ENCODE measurements at places on chromosomes 7 and 10. TPM values are rescaled to one million over a fixed set of nuclear protein-coding genes. Genes with fewer than 3 reads are reported as not detected.

NUDCD3 gene
- total RNA-seq = 114 TPM

- no peak for DNase-seq
These were observed 28.0 kb upstream of the CPN1 start for GRCh38 chr10:100109670-100110069.

CACNB2 gene
- 35.9 TPM for total RNA-seq

GRCh38 chr10:62900829-62901571 is 84.8 kb upstream of the EGR2 start:
- DNase-seq = no peak

GRCh38 chr10:124042656-124043309 is 50.6 kb downstream of the CHST15 start:
- DNase-seq = no peak

COL17A1 gene
- 0.28 TPM for total RNA-seq

DNA sequence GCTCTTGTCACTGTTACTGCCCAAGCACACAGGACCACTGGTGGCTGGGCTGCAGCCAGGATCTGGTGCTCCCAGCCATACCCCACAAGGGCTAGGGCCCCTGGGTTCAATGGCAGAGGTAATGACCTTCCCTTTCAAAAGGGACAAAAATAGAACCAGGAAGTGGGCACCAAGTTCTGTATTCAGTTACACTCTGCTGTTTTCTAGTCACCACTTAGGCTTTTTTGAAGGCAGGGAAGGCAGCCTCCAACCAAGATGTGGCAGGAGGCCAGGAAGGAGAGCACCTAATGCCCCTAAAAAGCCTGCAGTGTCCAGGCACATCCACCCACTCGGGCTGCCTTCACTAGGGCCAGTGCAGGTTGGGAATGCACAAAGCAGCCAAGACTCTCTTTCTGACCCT is 47.8 kb downstream of the NOD1 start:
- no peak for DNase-seq

- DNase-seq = no peak
These were observed 73.4 kb downstream of the NRBF2 start for GRCh38 chr10:63206576-63206975.

XRCC2 gene
- total RNA-seq = 0.38 TPM

PDK4 gene
- total RNA-seq = 160 TPM

- no peak for DNase-seq
These were observed 74.6 kb upstream of the CPXM2 start for GRCh38 chr10:123965973-123966895.

GRCh38 chr10:122014652-122015248 is 25.8 kb downstream of the TACC2 start:
- no peak for DNase-seq

GRCh38 chr7:34198231-34198641 is 292.9 kb downstream of the BMPER start:
- DNase-seq = no peak

DNA sequence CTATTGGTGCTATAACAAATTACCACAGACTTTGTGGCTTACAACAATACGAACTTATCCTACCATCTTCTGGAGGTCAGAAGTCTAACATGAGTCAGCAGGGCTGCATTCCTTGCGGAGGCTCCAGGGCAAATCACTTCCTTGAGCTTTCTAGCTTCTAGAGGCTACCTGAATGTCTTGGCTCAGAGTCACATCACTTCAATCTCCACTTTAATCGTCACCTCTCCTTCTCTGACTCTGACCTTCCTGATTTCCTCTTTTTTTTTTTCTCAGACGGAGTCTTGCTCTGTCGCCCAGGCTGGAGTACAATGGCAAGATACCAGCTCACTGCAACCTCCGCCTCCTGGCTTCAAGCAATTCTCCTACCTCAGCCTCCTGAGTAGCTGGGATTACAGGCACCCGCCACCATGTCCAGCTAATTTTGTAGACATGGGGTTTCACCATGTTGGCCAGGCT is 44.6 kb upstream of the ANAPC16 start:
- no peak for DNase-seq

DNA sequence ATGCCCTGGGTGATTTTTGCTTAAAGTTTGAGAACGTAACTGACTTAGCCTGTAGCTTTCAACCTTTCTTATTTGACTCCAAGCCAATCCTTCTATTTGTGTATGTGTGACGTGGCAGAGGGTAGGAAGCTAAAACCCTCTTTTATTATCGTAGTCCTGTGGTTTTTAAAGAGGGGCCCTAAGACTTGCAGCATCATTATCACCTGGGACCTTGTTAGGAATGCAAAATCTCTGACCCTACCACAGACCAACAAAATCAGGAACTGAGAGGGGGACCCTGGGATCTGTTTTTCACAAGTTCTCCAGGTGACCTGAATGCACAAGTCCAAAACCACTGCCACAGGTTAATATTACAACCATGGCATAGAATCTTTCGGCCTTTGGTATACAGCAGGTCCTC is 80.1 kb downstream of the OSBPL3 start:
- no peak for DNase-seq

DNA sequence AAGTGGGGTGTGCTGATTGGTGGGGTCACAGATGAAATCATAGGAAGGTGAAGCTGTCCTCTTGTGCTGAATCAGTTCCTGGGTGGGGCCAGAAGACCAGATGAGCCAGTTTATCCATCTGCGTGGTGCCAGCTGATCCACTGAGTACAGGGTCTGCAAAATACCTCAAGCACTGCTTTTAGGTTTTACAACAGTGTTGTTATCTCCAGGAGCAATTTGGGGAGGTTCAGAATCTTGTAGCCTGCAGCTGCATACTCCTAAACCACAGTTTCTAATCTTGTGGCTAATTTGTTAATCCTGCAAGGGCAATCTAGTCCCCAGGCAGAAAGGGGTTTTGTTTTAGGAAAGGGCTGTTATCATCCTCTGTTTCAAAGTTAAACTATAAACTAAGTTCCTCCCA is 17.0 kb upstream of the IFRD1 start:
- DNase-seq = no peak

DNA sequence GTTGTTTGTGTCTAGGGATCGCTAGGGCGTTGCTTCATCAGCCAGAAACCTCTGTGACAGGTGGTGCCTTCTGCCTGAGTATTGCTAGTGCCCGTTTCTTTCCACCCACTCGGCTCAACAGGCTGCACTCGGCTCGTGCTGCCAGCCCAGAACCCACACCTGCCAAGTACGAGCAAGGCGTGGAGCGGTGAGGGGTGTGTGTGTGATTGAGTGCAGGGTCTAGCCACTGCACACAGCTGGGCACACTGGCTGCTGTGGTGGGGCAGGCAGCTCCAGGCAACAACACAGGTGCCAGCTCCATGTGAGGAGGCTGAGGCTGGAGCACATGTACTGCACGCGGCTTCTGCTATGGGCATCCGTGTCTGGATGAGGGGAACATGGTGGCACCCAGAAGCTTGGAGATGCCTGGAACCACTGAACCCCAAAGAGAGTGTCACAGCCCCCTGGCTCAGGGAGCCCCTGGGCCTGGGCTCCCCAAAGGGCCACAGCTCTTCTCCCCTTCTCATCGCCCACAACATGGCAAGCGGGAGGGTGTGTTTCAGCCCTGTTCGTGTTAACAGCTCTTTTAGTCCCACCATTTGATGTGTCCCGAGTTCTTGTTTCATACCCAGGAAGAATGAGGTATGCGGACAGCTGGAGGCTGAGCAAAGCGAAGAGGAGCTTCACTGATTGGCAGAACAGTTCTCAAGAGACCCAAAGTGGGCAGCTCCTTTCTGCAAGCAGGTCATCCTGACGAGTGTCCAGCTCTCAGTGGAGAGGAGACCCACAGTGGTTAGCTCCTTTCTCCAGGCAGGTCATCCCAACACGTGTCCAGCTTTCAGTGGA is 78.1 kb downstream of the HDAC9 start:
- DNase-seq = peak; percentile 47

ALOX5 gene
- total RNA-seq = 5.8 TPM

GRCh38 chr10:75061709-75062505 is 49.5 kb upstream of the SAMD8 start:
- DNase-seq = no peak

GRCh38 chr7:108109221-108109908 is 20.8 kb downstream of the LAMB4 start:
- no peak for DNase-seq

Measured in heart left ventricle (tissue), 16 donors.